ENCODE measurements at places on chromosomes 4 and X. TPM values are rescaled to one million over a fixed set of nuclear protein-coding genes. Genes with fewer than 3 reads are reported as not detected.

DNA sequence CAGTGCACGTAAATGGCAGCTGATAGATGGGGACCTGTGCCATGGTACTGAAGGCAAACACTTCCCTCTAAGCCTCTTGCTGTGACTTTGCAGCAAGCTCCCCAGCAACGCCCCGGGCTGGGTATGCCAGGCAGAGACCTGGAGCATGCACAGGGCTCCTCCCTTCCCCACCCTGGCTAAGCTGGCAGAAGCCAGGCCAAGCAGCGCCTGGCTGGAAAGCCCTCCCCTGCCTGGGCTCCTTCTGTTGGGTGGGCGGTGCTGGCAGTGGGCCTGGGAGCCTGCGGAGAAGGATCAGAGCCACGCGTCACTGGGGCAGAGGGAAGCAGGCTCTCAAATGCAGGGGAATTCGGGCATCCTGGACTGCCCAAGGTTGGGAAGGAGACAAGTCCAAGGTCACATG, 3.6 kb downstream of the ATP2B3 start:
- no peak overlapping the region for H3K27ac ChIP-seq
- peaks cover 20% of the 10 kb centered on the region for H3K27me3 ChIP-seq
- peaks cover 3% of the 10 kb centered on the region for H3K4me1 ChIP-seq
- no peak for DNase-seq
- H3K4me3 ChIP-seq = no peak overlapping the region

DNA sequence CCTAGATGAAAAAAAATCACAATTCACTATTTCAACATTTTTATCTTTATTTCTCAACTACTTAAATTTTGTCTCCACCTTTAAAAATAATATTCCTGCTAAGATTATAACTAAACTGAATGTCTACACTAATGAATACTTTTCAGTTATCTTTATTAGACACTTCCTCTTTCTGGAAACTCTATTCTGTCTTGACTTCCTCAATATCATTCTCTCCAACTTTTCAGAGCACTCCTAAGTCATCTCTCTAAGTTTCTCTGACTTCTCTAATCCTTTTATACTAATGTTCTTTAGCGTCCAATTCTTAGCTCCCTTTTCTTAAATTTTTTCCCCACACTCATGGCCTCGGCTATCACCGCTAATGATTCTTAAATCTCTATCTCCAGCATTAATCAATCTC, 374.2 kb downstream of the FBXO8 start:
- H3K4me3 ChIP-seq = no peak overlapping the region
- H3K36me3 ChIP-seq = no peaks in the 10 kb centered on the region
- H3K27me3 ChIP-seq = no peaks in the 10 kb centered on the region
- no peak overlapping the region for H3K27ac ChIP-seq
- no peak for DNase-seq

The PCDH18 gene
- 2.1 TPM for total RNA-seq

DNA sequence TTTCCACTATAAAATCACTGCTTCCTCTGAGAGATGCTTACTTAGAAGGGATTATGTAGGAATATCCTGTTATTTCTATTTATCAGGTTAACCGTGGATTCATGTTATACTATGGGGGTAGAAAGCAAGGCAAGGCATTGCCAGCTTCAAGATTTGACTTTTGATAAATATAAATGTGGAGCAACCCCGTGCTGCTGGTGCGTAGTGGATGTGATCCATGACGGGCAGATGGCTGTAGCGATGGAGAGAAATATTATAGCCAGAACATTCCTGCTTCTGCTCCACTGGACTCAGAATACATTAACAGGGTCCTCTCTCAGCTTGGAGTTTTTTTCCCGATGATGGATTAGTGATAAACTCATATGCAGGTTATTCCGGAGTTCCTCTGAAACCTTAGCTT, 157.6 kb downstream of the TENM3 start:
- H3K27ac ChIP-seq = no peak overlapping the region
- H3K27me3 ChIP-seq = no peaks in the 10 kb centered on the region
- H3K36me3 ChIP-seq = no peaks in the 10 kb centered on the region
- DNase-seq = no peak
- no peak overlapping the region for H3K4me3 ChIP-seq
- no peaks in the 10 kb centered on the region for H3K4me1 ChIP-seq

Data from esophagus squamous epithelium (tissue), 5 donors.